ENCODE measurements at places on chromosomes 16 and 17.

- DNase-seq: no peak
Measured at GRCh38 chr16:28491230-28491969, 474 bp downstream of the CLN3 start.

DNA sequence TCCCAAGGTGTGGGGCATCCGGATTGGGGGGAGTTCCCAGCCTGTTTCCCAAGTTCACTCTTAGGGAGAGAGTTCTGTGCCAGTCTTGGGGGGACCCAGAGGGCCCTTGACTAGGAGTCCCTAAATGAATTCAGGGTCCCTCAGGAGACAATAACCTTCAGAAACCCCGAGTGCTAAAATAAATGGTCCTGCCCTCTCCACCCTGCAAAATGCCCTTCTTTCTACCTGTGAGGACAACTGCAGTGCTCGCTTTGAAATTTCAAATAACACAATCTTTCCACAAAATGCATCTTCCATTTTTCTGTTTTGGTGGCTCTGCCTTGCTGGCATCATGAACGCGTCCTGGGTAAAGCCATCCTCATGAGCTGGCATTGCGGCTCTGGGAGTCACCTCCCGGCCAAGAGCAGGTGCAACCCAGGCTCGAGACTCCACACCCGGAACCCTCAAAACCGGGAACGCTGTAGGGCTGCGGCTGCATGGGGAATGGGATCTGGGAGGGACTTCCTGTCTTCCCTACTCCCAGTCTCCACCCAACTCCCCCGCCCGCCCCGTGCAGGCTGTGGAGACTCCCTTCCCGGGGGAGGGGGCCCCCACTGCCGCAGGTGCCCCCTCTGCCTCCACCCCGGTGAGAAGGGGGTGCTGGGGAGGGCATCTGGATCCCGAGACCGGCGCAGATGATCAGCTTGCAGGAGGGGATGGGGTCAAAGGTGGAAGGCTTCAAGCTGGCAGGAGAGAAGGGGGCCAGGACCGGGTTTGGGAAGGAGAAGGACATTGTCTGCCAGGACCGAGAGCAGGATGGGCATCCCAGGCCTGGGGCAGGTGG lies at the start of gene ZNF205:
Gene ZNF205 (plus strand): TSS at position 529 of the 823 bp plus-strand sequence. CDS start 845 bp downstream, outside the sequence.
- DNase-seq: no peak

DNA sequence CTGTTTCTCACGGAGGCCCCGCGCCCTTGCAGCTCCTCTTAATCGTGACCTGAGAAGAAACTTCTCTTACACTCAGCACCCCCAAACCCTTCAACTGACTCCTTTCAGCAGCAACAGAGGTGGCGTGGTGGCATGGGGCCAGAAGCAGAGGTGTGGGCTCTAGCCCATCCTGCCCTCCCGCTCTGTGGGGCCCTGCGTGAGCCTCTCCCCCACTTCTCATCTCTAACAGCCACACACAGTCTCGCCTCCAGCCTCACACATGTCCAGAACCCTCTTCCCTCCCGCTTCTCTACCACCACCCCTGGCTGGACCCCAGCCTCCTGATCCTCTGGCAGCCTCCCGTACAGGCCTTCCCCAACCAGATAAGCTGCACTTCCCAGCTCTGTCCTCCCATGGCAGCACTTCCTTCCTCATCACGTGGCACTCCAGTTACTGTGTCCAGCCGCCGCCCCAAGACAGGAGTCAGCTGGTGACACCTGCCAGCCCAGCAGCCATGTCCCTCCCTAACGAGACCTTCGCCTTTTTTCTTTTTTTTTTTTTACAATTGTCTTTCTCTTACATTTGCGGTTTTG lies 30.5 kb downstream of the NSMCE1 start:
- no peak for DNase-seq

DNA sequence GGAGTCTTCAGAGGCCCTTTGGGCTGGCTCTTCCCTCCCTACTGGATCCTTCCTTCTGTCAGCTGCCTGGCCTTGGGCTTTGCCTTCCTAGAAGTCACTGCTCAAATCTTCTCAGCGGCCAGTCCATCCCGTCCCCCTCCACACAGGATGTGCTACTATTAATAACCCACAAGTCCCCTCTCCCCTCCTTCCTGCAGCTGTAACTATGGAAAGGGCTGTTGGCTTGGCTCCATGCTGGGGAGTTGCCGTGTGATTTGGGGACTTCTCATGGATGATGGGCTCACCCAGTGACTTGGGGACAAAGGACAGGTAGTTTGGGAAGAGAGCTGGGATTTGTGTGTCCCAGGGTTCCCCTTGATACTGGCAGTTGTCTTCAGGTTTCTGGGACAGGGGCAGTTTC lies 19.4 kb downstream of the TMEM94 start:
- DNase-seq: no peak

DNA sequence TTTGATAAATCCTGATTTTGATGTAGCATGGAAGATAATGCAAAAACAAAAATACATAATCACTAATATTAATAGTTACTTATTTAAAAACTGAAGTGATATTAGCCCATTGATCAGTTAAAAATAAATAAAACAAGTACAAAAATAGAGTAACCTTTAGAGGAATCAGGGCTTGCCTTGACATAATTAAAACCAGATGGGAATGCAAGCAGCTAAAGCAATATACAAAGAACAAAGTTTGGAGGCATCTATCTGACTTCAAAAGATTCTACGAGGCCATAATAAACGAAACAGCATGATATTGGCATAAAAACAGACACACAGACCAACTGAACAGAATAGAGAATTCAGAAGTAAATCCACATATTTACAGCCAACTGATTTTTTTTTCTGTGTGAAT lies 15.0 kb upstream of the HEATR3 start:
- no peak for DNase-seq

- DNase-seq: no peak
Measured at GRCh38 chr16:23334950-23335349, 32.8 kb downstream of the SCNN1B start.

All from stimulated activated CD4-positive, alpha-beta T cell treated with anti-CD3 and anti-CD28 coated beads, Interleukin-1b, Interleukin-23, amount 100 ng/mL, for 1 hour (primary cell).